ENCODE measurements at places on chromosomes 16 and 17. TPM values are rescaled to one million over a fixed set of nuclear protein-coding genes. Genes with fewer than 3 reads are reported as not detected.
A peak's percentile ranks its signal among the peaks of the same experiment; 100 is the strongest.

GRCh38 chr17:8888704-8889302 is 21.3 kb upstream of the PIK3R6 start:
- no peak for DNase-seq

- no peak for DNase-seq
Observed at GRCh38 chr16:85017151-85017550, 5.8 kb upstream of the ZDHHC7 start.

DNA sequence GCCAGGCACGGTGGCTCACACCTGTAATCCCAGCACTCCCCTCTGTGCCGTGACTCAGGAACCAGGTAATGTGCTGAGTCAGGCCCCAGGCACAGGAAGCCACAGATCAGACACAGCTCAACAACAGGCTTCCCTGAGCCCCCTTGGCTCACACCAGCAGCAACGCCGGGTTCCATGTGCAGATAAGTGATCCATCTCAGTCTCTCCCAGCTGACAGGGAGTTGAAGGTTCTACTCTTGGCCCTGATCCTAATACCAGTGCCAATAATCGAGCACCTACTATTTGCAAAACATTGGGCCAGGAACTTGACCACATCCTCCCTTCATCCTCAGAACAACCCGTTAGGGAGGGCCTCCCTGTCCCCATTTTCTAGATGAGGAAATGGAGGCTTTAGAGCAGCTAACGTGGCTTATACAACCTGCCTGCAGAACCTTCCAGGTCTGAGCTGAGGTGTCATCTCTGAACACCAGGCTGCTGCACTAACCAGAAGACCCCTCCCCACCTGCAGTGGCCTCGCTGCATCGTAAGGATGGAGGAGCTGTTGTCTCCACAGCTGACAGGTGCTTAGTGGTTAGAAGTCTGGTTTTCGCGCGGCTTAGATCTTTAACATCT is 64.8 kb upstream of the AMZ2 start:
- peak; percentile 65 for DNase-seq

TMEM256 gene
- total RNA-seq, result 45.4 TPM

ALOX12 gene
- total RNA-seq, result not detected

Data from CD8-positive, alpha-beta memory T cell (primary cell).